ENCODE measurements at places on chromosomes 3 and 15.

DNA sequence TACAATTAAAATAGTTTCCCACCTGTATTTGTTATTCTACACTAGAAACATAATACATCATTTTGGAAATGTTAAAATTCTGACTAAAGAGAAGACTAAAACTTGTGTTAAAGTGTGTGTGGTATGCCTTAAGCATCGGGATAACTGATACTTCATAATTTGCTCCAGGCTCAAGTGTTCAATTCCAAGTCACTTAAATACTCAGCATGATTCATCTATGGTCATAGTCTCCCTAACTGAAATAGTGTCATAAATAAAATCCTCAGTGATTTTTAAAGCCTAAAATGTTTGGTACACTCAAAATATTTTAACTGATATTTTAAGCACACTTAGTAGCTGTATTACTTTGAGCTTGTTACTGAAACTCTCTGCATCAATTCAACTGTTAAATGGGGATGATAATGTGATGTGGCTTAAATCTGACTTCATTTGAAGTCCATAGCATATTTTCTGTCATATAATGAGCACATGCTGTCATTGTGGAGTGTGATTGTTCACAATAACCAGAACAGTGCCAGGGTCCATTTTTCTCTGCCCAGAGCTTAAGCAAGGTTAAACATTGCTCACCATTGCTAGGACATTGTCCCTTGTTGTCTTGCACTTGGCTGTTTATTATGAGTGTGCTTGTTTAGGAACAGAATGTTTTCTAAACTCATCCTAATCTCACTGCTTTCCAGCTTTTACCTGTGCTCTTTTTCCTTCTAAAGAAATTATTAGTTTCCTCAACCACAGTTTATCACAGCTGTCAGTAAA lies 122.2 kb downstream of the KLHL25 start:
- DNase-seq = no peak

DNA sequence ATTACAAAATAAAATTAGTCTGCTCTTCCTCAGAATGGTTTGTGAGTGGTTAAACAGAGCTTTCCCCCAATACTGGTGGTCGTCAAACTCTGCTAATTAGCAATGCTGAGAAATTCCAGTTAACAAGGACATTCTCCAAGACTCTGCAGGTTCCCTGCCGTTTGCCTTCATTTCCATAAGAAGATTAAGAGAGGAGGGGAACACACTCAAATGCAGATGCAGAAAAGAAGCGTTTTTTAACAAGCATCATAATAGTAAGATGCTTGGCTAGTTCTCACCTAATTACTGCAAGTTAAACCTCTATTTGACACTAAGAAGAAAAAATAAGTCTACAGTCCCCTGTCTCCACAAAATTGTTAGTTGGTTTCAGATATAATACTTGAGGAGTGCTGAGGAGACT lies 3.7 kb upstream of the SOX2 start:
- DNase-seq = no peak

DNA sequence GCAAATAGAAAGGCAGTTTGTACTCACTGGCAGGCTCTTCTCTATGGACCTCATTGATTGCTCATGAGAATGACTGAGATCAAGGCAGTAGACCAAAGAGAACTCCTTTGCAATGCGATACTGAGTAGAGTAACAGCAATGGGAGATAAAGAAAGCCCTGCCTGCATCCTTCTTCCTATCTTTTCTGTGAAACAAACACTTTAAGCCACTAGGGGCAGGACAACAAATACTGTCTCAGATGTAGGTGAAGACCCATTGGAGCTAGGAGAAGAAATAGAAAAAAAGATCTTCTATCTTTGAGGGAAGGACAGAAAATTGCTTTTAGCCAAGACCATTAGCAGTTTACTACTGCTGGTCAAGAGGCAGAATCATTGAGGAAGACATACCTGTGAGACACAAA lies 117.6 kb upstream of the IGSF10 start:
- DNase-seq = no peak

DNA sequence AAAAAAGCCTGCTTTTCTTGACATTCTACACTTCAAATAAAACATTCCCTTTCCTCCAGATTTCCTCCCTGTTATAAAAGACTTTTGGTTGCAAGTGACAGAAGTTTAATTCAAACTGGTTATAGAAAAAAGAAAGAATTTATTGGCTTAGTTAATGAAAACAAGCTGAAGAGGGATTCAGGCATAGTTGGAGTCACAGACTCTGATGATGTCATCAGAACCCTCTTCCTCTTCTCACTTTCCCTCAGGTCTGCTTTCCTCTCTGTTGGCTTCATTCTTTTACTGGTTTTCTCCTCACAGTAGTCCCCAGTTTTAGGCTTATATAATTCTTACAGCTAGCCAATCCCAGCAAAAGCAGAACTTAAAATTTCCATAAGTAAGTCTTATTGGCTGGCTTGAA lies 32.0 kb upstream of the MBNL1 start:
- DNase-seq = no peak

- DNase-seq = peak; percentile 2
Measured at GRCh38 chr3:182172534-182172933, 460.8 kb downstream of the SOX2 start.

DNA sequence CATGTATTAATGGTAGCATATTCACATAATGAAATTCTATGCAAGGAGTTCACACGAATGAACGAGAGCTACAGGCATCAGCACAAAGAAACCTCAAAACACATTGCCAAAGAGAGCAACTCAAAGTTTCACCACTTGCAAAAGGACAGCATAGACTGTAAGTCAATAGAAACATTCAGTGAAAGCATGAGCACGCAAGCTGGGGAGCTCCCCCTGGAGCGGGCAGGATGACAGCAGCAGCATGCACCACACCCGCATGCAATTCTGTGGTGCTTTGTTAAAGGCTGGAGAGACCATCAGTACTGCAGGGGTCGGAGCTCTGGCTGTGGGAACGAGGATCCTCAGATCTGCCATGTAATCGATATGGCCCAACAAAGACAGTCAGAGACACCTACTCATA lies 18.7 kb downstream of the OCA2 start:
- no peak for DNase-seq

GRCh38 chr3:170806141-170806540 lies 63.9 kb downstream of the RPL22L1 start:
- DNase-seq = no peak

GRCh38 chr3:43998836-43999727 lies 242.6 kb upstream of the TOPAZ1 start:
- DNase-seq = peak; percentile 80

DNA sequence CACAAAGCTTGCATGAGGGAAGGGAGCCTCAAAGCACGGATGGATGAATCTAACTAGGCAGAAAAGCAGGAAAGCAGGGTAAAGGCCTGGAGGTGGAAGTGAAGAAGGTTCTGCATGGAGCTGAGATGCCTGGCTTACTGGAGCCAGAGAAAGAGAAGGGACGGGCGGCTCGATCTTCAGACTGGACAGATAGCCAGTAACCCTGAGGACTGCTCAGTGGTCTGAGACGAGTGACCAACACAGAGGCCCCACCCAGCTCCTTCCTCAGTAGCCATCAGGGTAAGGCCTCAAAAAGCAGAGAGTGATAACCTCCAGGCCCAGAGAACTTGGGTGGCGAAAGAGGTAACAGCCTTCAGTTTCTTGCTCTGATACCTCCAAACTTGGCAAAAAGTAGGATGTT lies 6.4 kb downstream of the CLN6 start:
- no peak for DNase-seq

DNA sequence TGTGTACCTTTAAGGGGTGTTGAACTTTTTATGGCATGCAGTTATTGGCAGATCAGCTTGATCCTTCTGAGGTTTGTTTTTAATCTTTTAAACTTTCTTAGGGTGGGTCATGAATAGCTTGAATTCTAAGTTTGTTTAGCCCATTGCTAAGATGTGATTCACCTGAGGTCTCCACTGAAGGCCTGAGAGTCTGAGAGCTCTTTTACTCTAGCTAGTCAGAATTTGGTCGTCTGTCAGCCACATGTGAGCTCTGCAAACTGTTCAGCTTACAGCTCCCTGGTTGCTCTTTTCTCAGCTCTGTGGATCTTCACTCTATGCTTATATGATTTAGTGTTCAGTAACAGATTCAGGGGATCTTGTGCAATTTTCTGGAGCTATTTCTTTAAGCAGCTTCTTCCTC lies 161.3 kb downstream of the ABHD5 start:
- no peak for DNase-seq

- DNase-seq = no peak
Measured at GRCh38 chr15:43893956-43894355, 67.2 kb downstream of the WDR76 start.

- DNase-seq = no peak
Measured at GRCh38 chr3:179880868-179881267, 155.9 kb downstream of the PEX5L start.

- DNase-seq = no peak
Measured at GRCh38 chr3:21273259-21274025, 477.6 kb downstream of the ZNF385D start.

GRCh38 chr15:77479015-77479414 lies 58.3 kb downstream of the HMG20A start:
- DNase-seq = no peak

GRCh38 chr3:192042116-192042515 lies 581.2 kb downstream of the PYDC2 start:
- DNase-seq = no peak

DNA sequence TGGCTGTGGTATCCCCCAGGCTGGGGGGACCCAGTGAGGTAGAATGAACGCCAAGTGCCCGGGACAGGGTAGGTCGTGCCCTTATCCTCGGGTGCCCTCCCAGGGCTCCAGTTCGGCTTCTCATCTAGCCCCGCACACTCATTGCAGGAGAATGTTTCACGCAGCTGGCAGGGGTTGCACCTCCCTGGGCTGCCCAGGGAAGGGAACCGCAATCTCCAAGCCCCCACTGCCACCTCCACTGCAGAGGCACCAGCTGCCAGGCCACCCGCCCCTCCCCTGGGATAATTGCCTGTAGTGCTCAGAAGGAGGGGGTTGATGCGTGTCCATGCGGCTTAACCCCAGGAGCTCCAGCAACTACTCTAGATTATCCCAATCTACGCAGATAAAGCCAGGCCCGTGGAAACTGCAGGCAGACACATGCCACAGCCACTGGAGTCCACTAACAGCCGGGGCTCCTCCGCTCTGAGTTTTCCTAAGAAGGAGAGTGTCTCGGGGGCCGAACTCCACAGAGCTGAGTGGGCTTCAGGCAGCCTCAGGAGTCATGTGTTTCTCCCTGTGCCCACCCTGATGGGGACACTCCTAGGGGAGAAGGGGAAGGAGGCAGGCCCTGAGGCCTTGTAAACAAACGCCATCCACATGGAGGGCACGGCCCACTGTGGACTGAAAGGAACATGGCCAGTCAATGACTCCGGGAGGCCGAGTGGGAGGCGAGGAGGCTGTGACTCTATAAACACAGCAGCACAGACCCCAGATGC lies 137.2 kb upstream of the IQSEC1 start:
- no peak for DNase-seq

DNA sequence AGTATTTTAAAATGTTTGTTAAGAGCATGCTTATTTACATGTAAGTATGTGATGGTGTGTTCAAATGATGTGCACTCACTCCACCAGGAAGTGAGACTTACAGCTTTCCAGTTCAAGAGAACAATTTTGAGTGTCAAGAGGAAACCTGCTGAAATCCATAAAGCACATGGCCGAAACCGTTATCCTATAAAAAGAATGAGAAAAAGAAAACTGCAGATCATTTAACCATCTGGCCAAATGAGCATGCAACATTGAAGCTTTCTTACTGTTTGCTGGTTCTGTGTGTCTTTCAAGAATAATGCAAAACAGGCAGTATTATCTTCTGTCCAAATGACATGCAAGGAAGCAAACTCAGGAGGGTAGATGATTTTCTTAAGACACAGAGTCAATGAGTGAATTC lies 26.3 kb downstream of the GABRR3 start:
- DNase-seq = no peak

DNA sequence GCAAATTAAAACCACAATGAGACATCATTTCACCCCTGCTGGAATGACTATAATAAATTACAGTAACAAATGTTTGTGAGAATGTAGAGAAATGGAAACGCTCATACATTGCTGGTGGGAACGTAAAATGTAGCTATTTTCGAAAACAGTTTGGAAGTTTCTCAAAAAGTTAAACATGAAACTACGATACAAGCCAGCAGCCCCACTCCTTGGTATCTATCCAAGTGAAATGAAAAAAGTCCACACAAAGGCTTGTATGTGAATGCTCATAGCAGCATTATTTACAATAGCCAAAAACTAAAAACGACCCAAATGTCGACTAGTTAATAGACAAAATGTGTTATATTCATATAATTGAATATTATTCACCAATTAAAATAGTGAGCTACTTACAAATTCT lies 22.9 kb upstream of the CFAP20DC start:
- DNase-seq = no peak

GRCh38 chr15:72751751-72752455 lies 31.7 kb downstream of the ADPGK start:
- peak; percentile 26 for DNase-seq

DNA sequence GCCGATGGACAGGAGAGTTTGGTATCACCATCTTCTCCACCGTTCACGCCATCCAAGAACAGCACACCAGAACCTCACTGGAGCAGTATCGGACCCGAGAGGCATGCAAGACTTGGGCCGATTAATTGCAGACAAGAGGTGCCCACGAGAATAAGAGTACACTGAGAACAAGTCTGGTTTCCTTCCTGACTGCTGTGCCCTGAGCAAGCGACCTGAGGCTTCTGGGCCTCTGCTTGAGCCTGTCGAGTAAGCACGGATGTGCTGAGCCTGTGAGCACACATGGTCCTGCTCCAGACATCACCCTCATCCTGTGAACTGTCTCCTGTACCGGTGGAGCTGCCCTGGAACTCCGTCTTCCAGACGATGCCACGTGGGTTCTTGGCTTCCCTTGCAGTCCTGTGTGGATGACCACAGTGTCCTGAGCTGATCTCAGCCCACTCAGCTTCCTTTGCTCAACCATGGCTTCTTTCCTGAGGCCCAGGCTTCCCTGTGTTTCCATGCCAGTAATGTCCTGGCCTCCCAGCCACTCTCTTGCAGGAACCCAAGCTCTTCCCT lies 34.3 kb upstream of the SNRPA1 start:
- no peak for DNase-seq

DNA sequence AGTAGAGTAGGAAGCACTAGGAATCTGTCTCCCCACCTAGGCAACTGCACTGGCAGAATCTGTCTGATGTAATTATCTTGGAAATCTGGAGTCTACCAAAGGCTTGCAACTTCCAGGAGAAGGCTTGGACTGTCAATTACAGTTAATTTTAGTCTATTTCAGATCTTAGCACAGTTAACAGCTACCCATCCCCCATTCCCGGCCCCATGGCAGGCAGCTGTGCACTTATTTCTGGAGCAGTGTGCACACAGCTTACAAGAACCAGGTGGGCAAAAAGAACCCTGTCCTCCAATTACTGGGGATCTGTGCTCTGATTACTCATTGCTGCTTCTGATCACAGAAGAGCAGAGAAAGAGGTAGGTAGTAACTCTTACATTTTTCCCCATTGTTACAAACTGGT lies 12.3 kb upstream of the CDAN1 start:
- no peak for DNase-seq

DNA sequence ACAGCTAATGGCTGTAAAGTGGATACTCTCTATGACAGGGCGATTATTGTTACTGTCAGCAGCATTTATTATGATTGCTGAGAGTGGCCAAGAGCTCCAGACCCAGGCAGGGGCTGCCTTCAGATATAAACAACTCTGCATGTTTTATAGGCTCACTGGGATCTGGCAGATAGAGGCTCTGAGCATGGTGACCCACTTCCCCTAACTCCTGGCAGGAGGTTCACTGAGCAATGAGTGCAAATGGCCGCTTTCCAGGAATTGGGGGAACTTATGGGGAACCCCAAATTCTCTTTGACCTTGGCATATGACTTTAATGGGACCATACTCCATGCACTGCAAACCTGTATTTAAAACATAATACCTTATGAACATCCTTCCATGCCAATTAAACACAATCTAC lies 59.0 kb downstream of the SCN5A start:
- DNase-seq = no peak

Measured in putamen (tissue), 1 donor.